H9 (cell line): ENCODE measurements at places on chromosomes 6 and 20.

- DNase-seq, result no peak
These were observed 391 bp upstream of the B3GAT2 start for GRCh38 chr6:70957284-70957617.

- no peak for DNase-seq
These were observed 32.0 kb upstream of the TMEM217 start for GRCh38 chr6:37289931-37290330.

DNA sequence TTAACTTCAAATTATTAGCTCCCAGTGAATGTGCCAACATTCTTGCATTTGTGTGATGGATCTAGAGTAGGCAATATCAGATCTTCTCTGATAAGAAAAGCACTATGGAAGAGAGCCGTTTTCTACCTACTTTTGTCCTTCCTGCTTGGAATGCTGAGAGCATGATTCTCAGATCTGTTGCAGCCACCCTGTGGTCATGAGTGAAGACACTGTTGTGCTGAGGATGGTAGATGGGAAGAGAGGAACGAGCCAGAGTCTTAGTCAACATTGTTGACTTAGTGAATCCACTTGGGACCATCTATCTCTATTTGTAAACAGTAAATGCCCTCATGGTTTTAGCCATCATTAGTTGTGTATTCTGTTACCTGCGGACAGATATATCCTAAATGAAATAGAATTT is 202.6 kb downstream of the CD109 start:
- DNase-seq, result no peak

DNA sequence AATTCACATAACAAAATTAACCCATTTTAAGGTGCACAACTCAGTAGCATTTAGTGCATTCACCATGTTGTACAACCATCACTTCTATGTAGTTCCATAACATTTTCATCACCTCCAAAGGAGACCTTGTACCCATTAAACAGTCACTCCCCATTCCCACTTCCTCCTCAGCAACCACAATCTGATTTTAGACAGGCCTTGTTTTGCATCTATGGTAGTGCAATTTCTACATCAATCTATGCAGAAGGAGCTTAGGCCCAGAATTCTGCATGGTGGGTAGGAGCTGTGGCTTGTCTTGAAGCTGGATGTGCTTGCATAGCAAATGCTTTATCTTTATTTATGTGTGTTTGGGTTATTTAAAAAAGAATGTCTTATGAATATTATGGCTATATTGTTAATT is 13.5 kb upstream of the HLA-DQA1 start:
- no peak for DNase-seq
